ENCODE measurements at places on chromosomes 7 and 10.

DNA sequence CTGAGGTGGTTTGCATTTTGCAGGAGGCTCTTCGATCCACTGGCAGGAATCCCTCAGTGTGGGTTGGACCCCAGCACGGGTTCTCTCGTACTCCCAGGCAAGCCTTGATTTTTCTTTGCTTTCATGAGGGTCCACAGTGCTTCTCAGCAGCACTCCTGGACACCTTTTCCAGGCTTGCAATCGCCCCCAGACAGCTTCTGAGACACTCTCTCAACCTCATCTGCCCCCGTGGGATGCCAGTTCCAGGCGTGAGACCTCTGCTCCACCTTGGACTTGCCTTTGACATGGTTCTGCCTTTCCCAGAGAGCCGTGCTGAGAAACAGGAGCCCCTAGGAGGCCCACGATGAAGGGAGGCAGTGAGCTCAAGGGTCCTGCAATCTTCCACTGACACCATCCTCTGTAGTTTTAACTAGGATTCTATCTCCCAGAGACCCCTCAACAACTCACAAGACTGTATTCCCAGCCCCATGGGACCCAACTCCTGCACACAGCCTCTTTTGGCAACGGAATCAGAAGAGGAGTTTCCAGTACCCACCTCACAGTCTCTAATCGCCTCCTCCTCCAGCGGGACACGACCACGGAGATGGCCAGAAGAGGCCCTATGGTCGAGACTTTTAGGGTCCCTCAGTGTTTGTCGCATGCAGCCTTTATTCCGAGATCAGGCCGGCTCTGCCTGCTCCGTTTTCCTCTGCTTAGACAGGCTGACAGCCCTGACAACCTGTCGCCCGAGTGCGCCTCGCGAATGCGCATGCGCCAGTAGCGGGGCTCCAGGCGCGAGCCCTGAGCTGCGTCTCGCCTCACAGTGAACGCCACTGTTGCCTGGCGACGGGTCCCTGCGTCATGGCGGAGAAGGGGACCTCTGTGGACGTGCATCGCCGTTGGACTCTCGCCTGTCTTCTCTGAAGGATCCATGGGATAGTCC, 26.0 kb upstream of the ZNF273 start:
- DNase-seq: peak; percentile 42

GRCh38 chr10:131358741-131359442, 47.4 kb upstream of the TCERG1L start:
- no peak for DNase-seq

DNA sequence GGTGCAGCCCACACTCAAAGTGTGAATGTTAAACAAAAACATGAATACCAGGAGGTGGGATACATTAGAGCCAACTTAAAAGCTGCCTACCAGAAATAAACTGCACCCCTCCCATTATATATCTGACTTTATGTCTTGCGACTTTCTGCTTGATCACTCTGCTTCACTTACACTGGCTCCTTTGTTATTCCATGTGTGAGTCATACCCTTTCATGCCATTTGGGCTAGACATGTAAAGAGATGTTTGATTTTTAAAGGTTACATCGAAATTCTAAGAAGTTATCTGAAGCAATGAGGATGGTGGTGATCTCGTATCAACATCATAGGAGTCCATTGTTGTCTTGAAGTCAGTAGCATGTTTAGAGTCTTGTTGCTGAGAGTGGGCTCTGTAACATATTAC, 31.6 kb upstream of the ETV1 start:
- DNase-seq: no peak

DNA sequence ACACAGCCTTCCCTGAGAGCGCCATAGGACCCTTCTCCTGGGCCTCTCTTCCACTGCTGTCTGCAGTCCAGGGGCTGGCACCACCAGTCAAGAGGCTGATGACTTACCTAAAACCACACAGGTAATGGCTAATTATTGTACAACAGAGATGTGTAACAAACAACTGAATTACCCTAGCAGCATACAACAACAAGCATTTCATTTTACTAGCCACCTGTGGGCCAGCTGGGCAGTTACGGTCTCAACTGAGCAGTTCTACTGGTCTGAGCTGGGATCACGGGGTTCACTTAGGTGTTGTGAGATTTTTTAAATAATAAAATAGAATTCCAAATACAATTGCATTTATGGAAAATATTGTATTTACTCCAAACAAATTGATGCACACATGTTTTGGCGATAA, 431.9 kb downstream of the TNS3 start:
- no peak for DNase-seq

DNA sequence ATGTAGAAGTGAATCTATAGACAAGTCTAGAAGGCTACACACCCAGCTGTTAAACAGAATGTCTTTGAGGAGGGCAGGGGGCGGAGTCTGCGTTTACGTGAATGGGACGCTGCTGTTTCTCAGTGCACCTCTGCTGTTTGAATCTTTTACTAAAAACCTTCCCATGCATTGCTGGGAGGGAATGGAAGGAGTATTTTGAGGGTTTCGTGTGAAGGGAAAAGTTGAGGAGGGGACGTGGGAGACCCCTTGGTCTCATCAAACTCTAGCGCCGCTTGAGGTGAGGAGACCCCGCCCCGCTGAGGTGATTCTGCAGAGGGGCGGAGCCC, 492 bp upstream of the VCL start:
- DNase-seq: no peak

DNA sequence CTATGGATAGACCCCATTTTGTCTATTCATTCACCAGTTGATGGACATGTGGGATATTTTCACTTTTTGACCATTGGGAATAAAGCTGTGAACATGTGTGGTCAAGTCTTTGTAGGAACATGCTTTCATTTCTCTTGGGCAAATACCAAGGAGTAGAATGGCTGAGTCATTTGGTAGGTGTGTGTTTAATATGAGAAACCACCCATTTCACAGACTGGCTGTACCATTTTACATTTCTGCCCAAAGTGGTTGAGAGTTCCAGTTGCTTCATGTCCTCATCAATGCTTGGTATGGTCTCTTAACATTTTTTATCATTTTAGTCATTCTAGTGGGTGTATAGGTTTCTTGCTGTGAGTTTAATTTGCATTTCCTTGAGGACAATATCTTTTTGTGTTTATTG, 124.9 kb upstream of the RHEB start:
- no peak for DNase-seq

DNA sequence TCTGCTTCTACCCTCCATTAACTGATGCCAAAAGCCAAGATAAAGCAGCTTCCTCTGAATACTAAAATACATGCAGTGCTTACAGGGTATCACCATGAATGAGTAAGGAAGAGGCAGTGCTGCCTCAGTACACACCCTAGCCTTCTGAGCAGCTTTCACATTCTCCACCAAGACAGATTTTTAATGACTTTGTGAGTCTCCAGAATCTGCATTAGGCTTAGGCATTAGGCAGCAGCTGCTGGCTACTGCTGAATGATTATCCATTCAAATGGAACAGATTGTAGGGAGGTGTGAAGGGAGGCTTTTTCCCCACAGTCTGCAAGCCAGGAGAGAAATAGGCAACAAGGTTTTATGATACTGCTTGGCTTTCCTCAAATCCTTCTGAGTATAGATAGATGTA, 1226.7 kb upstream of the LRRN3 start:
- DNase-seq: no peak

DNA sequence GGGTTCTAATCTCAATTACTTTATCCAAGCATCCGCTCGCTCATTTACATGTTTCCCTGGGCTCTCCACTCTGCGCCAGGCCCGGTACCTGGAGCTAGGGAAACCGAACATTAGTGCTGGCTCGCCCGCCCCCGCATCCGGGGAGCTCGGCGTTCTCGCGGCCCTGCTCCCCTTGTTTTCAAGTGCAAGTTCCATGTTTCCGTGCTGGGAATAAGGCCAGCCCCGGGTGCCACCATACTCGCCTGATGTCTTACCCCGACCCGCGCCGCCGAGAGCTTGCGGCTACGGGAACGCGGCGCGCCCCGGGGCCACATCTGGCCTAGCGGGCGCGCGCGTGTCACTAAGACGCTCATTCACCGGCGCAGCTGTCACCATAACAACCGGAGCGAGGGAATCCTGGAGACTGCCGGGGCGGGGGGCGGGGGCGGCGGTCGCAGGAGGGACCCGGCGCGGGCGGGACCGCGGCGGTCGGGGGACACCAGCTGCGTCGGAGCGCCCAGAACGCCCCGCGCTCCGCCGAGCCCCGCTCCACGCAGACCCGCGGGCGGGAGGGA, at the start of gene NEURL1:
Gene NEURL1 (plus strand): TSS at position 344 of the 554 bp plus-strand sequence. CDS start 683 bp downstream, outside the sequence.
- DNase-seq: no peak

- DNase-seq: peak; percentile 45
Observed at GRCh38 chr7:23334482-23335056, 35.4 kb downstream of the MALSU1 start.

DNA sequence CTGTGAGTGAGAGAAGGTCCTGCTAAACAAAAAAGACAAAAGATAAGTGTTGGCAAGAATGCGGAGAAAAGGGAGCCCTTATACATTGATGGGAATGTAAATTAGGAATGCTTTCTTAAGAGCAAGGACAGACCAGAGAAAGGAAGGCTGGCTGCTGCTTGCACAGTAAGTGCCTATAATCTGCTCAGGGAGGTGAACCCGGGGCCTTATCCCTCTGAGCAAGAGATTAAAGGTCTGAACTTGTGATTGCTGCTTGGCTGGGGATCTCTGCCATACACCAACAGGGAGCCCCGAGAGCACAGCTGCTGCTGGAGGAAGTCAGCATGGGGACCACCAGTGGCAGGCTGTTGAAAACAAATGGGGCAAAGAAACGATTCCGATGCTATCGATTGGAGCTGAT, 32.0 kb upstream of the CRTAC1 start:
- DNase-seq: no peak

Measured in colonic mucosa (tissue), 4 donors.